Smooth muscle cell of bladder (primary cell): ENCODE measurements at places on chromosomes 2 and 18. TPM values are rescaled to one million over a fixed set of nuclear protein-coding genes. Genes with fewer than 3 reads are reported as not detected.

Gene TMEM87B
- total RNA-seq: 27.4 and 40.8 TPM in 2 replicates

Gene ITGB1BP1
- total RNA-seq: 33.7 and 56.9 TPM in 2 replicates

Gene FSIP2
- total RNA-seq: under 0.01 TPM in 2 replicates

Gene RGPD6
- 20.8 and 31.2 TPM in 2 replicates for total RNA-seq

Gene AQP4
- not detected in 2 replicates for total RNA-seq

Gene MFSD2B
- 0.28 and 0.55 TPM in 2 replicates for total RNA-seq

Gene ANKRD62
- not detected in 2 replicates for total RNA-seq

Gene HAAO
- total RNA-seq: 0.46 and 1.8 TPM in 2 replicates

Gene UGT1A9
- under 0.01 TPM in 1 of 2 replicates, not detected in the other for total RNA-seq

Gene ZNF236
- 6.8 and 8.3 TPM in 2 replicates for total RNA-seq

Gene DLGAP1
- 0.09 and 0.14 TPM in 2 replicates for total RNA-seq

Gene GPC1
- total RNA-seq: 52.1 and 57.9 TPM in 2 replicates

Gene EFHD1
- total RNA-seq: not detected in 2 replicates

Gene NAT8
- not detected in 2 replicates for total RNA-seq

Gene RAB17
- total RNA-seq: 0.14 and 0.28 TPM in 2 replicates

Gene DNAH6
- total RNA-seq: 0.09 and 0.14 TPM in 2 replicates

Gene NDC80
- total RNA-seq: 2.7 and 2.8 TPM in 2 replicates

Gene FSHR
- not detected in 2 replicates for total RNA-seq

Gene MC2R
- total RNA-seq: not detected in 2 replicates

Gene SULT1C4
- total RNA-seq: 0.37 TPM in 1 of 2 replicates, not detected in the other

Gene SKA1
- total RNA-seq: 6.6 and 8.1 TPM in 2 replicates

Gene STON1
- 27.3 and 48.2 TPM in 2 replicates for total RNA-seq

Gene DPYSL5
- not detected in 2 replicates for total RNA-seq

Gene UGT1A1
- not detected in 2 replicates for total RNA-seq

Gene FBLN7
- total RNA-seq: 0.57 and 0.74 TPM in 2 replicates

Gene SS18
- 72.8 and 87.3 TPM in 2 replicates for total RNA-seq

Gene PROM2
- total RNA-seq: 0.14 and 0.28 TPM in 2 replicates

Gene TPO
- not detected in 2 replicates for total RNA-seq

Gene CPSF3
- 45.2 and 49.5 TPM in 2 replicates for total RNA-seq

Gene COL4A3
- total RNA-seq: under 0.01 and 0.18 TPM in 2 replicates

Gene AGXT
- total RNA-seq: 0.14 TPM in 1 of 2 replicates, not detected in the other
